ENCODE measurements at places on chromosomes 1 and 21. TPM values are rescaled to one million over a fixed set of nuclear protein-coding genes. Genes with fewer than 3 reads are reported as not detected.

GRCh38 chr1:84370831-84371394, 27.4 kb upstream of the DNASE2B start:
- DNase-seq, result no peak

DNA sequence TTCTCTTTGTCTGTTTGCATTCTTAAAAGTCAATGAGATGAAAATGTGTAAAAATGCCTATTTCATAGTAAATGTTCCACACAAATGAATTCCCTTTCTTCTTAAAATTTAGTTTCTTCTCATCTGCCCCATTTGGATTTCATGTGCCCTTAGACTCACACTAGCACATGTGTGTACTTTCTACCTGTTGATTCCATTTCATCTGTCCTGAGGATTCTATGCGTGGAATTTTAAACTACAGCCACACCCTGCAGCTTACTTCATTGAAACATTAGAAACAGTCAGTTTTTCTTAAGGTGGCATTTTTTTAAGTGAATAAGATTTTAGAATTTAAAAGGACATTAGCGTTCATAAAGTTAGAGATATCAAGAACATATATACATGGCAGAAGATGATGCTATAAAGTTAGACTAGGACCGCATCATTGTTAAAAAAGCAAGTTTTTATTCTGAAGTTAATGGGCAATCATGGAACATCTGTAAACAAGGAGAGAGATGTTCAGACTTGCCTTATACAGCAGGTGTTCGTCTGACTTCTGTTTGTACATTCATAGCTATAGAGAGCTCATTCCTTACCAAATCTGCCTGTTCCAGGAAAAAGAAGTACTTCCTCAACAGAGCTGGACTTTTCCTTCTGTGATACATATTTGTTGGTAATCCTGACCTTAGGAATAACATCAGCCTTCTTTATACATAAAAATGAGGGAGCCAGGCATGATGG, 3.9 kb upstream of the TUT4 start:
- no peak for DNase-seq

- no peak for DNase-seq
Observed at GRCh38 chr1:237851210-237851845, 39.4 kb downstream of the ZP4 start.

DNA sequence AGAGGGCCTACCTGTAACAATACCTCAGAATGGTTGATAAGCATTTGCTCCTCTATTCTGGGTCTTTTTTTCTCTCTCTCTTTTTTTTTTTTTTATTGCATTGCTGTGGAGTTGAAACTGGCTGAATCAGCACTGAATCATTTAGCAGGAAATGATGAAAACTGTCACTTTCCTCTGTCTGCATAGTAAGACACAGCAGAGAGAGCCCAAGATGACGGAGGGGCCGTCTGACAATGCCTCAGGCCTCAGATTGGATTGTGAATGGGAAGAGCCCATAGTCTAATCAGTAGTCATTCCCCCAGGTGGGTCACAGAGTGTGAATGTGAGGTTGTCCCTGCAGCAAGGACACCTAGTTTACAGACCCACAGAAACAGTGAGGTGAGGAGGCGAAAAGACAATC, 193.2 kb upstream of the PLXNA2 start:
- no peak for DNase-seq

DNA sequence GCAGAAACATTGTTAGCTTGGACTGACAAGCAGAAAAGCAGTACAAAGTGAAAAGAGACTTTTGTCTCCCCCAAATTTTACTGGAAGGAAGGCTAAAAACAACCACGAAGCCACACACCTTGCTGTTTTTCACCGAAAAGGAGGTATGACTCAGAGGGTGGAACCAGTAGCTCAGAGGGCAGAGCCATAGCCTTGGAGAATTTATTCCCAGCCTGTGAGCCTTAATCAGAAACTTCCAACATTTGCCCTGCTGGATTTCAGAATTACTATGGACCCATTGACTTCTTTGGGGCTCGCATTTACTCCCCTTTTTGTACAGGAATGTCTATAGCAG, 32.0 kb downstream of the RPS6KC1 start:
- no peak for DNase-seq

DNA sequence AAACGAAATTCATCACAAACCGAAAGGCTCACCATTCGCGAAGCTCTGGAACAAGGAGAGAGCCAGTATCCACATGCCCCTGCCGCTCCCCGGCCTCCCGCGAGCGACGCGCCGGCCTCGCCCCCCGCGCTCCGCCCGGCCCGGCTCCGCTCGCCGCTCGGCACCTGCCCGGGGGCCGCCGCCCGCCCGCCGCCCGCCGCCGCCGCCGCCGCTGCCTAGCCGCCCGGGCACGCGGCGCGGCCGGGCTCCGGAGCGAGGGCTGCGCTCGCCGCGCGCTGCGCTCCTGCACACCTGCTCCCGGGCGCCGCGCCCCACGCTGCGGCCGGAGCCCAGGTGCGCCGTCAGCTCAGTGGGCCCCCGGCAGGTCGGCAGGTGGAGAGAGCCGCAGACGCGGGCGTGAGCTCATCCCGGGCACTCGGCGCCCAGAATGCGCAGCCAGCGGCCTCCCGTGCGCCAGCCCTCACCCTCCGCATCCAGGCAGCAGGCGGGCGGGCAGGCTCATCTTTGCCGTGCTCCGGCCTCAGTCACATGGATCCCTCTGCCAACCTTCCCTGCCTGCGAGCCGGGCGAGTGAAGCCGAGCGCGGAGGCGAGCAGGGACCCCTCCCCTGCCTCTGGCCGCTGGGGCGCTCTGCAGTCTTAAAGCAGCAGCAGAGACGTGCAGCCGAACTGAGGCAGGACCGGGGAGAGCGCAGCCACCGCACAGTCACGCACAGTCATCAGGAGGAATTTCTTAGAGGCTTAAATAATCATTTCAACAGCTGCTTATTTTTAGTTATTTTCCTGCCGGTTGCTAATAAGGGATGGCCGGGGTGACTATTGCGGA, at the start of gene DSCAM:
DSCAM (minus strand) TSS at position 572 of the 825 bp plus-strand sequence; CDS start at position 75, 497 bp downstream.
- no peak for DNase-seq

GRCh38 chr1:36966242-36966641, 68.1 kb downstream of the GRIK3 start:
- no peak for DNase-seq

The GREM2 gene
- 0.87 TPM for total RNA-seq

The ITLN2 gene
- total RNA-seq, result not detected

The PPFIA4 gene
- total RNA-seq, result under 0.01 TPM

The UBL4B gene
- total RNA-seq, result not detected

The GNL2 gene
- 27.8 TPM for total RNA-seq

All from tibial nerve (tissue), 4 donors.